AG08395 (cell line): ENCODE measurements at places on chromosomes 16 and 17.

- DNase-seq: no peak
These were observed 286.1 kb upstream of the EEF2KMT start for GRCh38 chr16:5383737-5384136.

GRCh38 chr17:72077326-72077960 is 43.4 kb upstream of the SOX9 start:
- no peak for DNase-seq

DNA sequence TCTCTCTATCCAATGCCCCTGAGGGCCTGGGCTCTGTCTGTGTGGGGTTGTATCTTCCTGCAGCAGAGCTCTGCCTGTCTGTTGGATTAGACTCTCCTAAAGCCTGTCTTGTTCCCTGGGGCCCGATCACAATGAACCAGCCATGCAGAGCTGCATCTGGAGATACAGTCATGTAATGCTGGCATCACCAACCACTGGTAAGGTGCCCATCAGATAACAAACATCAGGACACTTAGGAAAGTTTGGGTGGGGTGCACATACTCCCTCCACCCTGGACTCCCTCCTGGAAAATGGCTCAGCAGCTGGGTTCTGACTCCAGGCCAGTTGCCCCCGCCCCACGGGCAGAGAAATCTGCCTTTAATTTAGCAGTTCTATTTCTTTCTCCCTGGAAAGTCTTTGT is 61.3 kb upstream of the BRD7 start:
- DNase-seq: no peak

GRCh38 chr16:27214084-27214961 is 11.0 kb downstream of the KDM8 start:
- DNase-seq: no peak

GRCh38 chr17:44820631-44821212 is 9.4 kb downstream of the GJC1 start:
- DNase-seq: peak; percentile 89

DNA sequence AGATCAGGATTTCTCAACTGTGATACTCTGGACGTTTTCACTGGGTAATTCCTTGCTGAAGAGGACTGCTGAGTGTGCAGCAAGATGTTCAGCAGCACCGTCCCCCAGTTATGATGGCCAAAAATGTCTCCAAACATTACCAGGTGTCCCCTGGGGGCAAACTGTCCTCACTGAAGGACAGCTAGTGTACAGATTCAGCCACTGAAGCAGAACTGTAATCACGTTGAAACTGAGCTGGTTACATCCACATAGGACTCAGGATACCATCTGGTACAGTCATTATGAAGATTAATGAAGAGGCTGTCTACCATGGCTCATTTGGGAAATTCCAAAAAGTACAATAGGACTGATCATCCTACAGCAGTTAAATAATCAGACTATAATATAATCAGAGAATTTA is 43.3 kb upstream of the GINS3 start:
- peak; percentile 36 for DNase-seq

DNA sequence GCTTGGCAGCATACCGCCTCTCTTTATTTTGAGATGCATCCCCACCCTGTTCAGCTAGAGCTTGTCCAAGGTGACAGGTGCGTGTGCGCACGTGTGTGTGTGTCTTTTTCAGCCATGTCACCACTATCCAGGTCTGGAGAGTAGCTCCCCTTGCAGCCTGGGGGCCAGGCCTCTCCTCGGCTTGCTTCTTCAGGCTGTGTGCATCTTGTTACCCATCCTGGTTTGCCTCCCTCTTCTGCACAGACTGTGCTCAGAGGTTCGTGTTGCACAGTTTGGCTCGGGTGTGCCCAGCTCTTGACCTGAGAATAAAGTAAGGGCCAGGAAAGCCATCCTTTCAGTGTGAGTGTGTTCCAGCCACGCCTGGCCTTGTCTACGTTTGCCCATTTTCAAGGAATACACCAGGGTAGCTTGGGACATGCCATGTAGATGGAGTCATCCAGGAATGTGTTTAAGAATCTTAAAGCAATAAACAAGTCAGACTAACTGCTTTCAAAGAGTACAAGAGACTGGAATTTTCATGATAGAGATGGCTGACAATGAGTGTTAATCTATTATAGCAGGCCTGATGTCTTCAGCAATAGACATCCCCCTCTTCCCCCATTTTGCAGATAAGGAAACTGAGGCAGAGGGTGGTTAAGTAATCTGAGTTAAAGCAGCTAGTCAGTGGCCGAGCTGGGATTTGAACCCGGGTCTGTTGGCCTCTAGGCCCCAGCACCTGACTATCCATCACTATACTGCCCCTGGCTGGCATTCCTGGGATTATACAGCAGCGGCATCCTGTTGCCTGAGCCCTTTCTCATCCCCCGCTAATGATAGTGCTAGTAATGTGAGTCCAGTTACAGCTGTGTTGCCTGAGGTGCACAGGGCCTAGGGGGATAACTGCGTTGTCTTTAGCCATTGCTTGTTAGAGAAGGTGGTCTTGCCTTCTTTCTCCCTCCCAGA is 77.9 kb downstream of the KSR1 start:
- peak; percentile 93 for DNase-seq

DNA sequence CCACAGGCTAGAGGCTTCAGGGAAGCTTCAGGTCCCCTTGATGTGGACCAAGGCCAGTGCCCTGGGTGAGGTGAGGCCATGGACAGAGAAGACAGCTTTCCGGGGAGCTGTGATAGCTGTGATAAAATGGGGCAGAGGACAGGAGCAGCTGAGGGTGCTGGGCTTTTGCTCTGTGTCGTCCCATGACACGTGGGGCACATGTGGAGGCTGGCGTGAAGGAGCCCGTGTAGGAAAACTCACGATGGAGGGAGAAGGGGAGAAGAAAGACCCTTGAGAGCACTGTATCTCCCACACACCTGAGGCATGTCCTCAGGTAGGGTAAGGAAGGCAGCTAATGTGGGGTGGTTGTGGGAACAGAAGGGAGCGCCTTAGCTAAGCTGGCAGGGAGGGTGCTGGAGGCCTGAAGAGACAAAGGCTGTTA is 21.3 kb downstream of the B9D1 start:
- no peak for DNase-seq

GRCh38 chr17:9763643-9764042 is 27.7 kb downstream of the DHRS7C start:
- no peak for DNase-seq

DNA sequence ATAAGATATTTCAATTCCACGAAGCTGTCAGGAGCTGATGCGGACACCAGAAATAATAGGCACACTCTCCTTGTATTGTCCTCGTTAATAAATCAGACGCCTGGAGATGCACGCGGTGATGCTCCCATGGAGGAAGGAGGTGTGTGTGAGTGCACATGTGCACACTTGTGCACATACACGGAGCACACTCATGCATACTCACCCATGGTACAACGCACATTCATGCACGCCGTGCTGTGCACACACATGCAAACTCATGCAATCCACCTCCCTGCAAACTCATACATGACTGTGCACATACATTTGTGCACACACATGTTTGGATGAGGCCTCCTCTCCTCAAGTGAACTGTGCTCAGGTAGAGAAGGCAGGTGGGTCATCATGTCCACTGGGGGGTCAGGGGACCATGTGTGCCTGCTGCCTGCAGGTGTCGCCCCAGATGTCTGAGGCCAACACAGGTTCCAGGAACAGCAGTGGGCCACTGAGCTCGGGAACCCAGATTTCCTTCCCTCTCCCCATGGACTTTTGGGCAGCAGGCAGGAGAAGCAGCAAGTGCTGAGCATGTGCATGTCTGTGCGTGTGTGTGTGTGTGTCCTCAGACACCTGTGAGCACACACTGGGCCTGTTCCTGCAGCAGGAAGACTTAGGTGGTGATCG is 165.3 kb downstream of the SDK2 start:
- DNase-seq: no peak

DNA sequence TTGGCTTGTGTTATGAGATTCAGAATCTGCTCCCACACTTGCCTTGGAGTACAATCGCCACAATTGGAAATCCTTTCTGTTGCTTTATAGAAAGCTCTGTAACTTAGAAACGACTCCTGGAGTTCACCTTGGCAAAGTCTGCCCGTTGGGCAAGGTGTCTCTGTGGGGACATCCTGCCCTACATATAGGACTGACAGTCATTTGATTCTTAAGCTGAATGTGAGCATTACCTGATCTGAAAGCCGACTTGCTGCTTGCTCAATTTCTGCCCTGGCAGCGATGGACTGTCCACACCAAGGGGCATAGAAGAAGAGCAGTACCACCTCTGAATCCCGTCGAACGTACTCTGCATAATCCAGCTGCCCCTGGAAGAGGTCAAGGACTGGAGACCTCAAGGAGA is 6.9 kb downstream of the TXNDC11 start:
- no peak for DNase-seq

- no peak for DNase-seq
These were observed 2.6 kb upstream of the TMEM88 start for GRCh38 chr17:7852262-7852670.

DNA sequence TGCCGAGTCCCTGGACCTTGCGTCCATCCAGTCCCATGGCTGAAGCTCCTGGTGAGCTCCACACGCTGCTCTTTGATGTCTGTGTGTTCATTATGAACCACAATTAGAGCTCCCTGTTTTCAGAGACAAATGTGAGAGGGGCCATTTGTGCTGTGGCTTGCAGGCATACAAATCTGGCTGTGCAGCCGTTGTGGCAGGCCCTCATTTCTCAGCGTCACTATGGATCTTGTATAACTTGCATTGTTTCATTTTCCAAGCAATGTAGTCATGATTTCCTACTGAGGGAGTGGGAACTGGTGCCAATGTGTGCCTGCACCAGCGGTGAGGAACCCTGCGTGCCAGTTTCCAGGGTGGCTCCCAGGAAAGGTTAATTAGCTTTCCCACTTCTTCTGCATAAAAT is 542.6 kb downstream of the TMEM114 start:
- no peak for DNase-seq

DNA sequence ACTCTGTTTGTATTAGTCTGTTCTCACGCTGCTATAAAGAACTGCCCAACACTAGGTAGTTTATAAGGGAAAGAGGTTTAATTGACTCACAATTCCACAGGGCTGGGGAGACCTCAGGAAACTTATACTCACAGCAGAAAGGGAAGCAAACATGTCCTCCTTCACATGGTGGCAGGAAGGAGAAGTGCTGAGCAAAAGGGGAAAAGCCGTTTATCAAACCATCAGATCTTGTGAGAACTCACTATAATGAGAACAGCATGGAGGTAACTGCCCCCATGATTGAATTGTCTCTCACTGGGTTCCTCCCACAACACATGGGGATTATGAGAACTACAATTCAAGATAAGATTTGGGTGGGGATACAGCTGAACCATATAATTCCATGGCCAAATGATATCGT is 30.9 kb downstream of the ABCC1 start:
- no peak for DNase-seq

DNA sequence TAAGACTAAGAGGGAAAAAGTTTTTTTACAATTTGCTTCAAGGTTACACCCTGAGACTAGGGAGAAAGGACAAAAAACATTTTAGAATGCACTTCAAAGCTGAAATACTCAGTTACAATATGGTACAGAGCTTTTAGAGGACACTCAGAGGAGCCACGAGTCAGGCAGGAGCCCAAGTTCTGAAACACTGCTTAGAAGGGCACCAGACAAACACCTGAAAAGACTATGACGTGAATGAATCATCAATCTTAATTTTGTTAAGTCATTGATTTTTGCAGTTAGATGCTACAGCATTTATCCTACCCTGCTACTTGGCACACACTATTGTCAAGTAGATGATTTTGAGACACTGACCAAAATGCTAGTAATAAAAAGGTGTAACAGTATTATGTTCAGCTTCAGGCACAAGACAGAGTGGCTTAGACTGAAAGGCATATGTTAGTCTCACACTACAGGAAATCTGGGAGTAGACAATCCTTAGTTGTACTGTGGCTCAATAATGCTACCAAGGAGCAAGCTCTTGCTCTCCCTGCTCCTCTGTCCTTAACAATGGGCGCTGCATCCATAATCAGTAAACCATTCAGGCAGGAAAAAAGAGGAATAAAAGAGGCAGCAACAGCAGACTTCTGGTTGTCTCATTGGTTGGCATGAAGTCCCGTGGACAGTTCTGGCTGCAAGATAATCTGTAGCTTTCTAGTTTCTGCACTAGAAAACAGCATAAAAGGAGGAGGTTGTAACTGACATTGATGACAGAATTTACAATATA is 151.8 kb downstream of the ABCA8 start:
- no peak for DNase-seq

DNA sequence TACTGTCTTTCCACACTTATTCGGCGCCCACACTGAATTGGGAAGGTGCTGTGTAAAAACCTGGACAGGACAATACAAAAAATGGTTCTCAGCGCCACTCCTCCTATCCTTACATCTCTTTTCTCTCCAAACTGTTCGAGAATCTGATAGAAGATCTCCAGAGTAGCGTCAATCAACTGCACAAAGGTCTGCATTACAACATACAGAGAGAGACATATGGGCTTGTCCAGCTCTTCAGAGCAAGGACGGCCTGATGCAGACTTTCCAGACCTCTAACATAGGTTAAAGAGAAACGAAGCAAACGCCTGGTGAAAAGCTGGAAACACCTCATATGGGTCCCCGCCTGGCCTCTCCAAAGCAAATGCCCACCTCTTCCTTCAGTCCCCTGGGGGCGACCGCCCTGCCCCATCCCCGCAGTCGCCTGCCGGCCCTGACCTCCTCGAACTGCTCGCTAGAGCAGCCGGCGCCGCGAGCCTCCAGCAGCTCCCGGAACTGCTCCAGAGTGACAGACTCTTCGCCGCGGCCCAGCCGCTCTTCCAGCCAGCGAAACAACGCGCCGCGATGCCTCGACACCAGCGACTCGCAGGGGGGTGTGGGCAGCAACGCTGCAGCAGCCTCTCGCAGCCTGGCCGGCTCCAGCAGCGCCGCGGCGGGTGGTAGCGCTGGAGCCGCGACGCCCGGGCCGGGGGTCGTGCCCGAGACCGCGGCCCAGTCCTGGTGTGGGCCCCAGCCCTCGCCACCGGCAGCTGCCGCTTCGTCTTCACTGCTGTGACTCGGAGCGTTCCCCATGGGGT is 526 bp downstream of the ZZEF1 start:
- peak; percentile 35 for DNase-seq

DNA sequence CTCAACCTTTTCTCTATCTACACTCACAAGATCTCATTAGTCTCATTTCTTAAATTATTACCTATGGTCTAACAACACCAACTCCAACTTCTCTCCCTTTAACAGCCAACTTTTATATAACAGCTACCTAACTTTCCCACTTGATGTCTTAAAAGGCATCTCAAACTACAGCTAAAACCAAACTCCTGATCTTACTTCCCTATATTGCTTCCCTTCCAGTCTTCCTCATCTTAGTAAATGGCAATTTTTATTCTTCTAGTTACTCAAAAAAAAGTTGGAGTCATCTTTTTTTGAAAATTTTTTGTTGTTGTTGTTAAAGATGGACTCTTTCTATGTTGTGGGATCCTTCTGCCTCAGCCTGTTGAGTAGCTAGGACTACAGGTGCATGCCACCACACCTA is 15.3 kb downstream of the SRR start:
- no peak for DNase-seq

GRCh38 chr17:67244431-67245072 is 444 bp downstream of the HELZ start:
- no peak for DNase-seq
